HCEC 1CT (cell line): ENCODE measurements at places on chromosomes 16 and 17.

- DNase-seq, result no peak
Observed at GRCh38 chr17:4310354-4311060, 46.7 kb upstream of the ANKFY1 start.

GRCh38 chr16:84854759-84855158 lies 35.0 kb downstream of the CRISPLD2 start:
- DNase-seq, result no peak

DNA sequence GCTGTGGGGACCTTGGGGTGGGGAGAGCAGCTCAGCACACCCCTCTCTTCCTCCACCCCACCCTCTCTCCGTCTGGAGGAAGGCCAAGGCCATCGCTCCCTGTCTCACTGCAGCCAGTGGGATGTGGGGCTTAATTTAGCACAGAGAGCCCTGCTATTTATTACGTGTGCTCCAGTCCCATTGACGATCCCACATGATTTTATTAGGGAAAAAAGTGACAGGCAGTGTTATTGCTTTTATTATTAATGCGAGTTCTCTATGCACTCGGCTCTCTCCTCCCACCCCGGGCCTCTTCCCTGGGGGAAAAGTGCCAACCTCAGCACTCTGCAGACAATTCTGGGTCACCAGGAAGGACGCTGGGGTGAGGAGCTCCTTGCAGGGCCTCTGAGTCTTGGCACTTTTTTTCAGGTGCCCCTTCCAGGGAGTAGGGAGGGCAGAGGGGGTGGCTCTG lies 57.3 kb downstream of the MGAT5B start:
- no peak for DNase-seq

DNA sequence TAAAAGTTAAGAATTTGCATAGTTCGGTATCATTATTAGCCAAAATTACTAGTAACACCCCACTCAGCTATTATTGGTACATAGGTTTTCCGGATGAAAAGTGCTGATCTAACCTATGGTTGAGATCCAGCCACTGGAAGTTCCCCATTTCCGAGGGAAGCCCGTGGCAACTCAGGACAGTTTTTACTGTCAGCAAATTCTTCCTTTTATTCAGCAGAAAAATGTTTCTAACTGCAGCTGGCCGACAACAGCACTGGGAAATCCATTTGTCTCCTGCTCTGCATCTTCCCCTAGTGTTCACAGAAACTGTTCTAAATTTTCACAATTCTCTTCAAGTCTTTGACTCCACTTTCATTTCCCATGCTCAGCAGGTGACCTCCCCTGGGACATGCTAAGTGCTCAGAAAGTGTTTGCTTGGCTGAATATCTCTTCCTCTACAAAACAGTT lies 15.5 kb upstream of the MMD start:
- DNase-seq, result no peak

GRCh38 chr16:13333336-13333735 lies 431.9 kb downstream of the SHISA9 start:
- DNase-seq, result no peak

DNA sequence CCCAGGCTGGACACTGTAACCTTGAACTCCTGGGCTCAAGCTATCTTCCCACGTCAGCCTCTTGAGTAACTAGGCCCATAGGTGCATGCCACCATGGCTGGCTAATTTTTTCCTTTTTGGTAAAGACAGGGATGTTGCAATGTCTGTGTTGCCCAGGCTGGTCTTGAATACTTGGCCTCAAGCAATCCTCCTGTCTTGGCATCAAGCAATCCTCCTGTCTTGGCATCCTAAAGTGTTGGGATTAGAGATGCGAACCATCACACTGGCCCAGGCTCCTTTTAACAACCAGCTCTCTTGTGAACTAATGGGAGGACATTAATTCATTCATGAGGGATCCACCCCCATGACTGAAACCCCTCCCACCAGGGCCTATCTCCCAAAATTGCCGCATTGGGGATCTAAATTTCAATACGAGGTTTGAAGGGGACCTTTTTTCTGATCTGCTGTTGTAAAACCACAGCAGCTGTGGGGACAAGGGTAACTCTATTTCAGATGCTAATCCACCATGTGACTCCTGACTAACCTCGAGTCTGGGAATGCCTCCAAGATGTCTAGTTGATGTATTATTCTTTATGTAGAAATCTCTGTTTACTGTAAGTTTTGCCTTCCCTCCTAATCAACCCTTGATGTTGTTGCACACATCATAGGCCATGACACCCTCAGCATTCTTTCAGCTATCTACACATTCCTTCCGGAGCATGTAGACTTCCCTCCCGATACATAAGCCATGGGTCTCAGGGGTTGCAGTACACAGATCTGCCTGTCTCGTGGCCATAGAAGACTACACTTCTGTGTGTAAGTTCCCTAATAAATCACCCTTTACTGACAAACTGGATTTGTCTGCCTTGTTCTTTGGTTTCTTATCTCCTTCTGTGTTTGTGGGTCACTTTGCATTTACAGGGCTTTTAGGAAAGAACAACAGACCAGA lies 37.6 kb downstream of the RNF112 start:
- DNase-seq, result peak; percentile 97

GRCh38 chr16:79798416-79799053 lies 198.0 kb upstream of the MAF start:
- DNase-seq, result no peak

DNA sequence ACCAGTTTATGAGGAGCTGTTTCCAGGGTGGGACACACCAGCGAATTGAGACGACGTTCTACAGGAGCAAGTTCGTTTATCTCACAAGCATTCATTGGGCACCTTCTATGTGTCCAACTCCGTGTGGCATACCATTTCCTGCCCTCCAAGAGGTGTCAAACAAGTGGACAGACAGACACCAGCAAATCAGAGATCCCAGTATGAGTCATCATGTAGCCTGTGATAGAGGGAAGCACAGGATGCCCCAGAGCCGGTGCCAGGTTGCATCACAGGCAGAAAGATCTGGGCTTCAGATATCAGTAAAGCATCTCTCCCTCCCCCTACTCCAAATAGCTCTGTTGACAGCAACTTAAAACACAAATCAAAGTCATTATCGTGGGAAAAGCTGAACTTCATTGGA lies 31.8 kb upstream of the MAF start:
- DNase-seq, result no peak

DNA sequence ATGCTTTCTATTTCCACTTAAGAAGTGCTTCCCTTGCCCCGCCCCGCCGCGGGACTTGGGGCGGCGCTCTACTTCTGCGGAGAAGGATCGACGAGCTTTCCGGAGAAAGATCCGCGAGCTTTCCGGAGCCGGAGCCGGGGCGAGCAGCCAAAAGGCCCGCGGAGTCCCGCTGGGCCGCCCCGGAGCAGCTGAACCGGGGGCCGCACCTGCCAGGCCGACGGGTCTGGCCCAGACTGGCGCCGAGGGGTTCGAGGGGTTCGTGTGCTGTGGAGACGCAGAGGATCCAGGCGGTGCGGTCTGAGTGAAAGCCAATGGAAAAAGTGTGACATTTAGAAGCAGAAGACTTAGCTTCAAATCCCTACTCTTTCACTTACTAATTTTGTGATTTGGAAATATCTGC lies 50.8 kb downstream of the TBC1D26 start:
- DNase-seq, result no peak

GRCh38 chr16:67943256-67943618 lies 683 bp downstream of the LCAT start:
- no peak for DNase-seq

- DNase-seq, result no peak
Observed at GRCh38 chr16:19883966-19884485, 622 bp downstream of the GPRC5B start.

GRCh38 chr17:50493744-50494143 lies 14.5 kb upstream of the MYCBPAP start:
- no peak for DNase-seq

DNA sequence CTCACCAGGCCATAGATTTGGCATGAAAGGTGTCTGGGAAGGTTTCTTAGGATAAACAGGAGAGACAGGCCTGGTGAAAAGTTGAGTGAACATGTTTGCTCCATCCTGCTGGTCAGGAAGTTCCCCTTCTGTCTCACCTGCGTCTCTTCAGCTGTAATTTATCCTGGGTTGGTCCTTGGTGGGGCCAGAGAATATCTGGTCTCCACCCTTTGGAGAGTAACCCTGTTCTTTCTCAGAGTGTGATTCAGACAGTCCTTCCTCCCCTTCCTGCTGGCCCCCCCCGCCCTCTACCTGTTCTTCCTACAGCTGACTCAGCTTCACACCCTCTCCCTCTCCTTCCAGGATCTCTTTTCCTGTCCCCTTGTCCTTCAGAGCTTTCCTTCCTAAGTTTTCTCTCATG lies 17.1 kb downstream of the MINK1 start:
- DNase-seq, result no peak

GRCh38 chr16:47829850-47830600 lies 325.8 kb downstream of the ABCC12 start:
- no peak for DNase-seq

DNA sequence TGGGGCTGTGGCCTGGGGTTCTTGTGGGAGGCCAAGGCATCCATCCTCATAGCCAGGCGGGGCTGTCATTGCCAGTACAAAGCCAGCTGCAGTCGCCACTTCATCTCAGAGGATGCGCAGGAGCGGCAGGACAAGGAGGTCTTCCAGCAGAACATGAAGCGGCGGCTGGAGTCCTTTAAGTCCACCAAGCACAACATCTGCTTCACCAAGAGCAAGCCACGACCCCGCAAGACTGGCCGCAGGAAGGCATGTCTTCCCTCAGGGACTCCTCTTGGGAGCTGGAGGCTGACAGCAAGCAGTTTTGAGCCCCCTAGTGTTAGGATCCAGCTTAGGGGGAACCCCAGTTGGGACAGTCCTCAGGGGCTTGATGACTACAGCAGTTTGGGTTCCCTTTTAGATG lies 15.1 kb upstream of the PLEKHG4 start:
- DNase-seq, result no peak

- DNase-seq, result no peak
Observed at GRCh38 chr16:804193-805048, 3.9 kb upstream of the GNG13 start.

- no peak for DNase-seq
Observed at GRCh38 chr16:28001184-28001583, 62.3 kb downstream of the GSG1L start.

- DNase-seq, result no peak
Observed at GRCh38 chr16:77353587-77354263, 81.1 kb downstream of the ADAMTS18 start.

DNA sequence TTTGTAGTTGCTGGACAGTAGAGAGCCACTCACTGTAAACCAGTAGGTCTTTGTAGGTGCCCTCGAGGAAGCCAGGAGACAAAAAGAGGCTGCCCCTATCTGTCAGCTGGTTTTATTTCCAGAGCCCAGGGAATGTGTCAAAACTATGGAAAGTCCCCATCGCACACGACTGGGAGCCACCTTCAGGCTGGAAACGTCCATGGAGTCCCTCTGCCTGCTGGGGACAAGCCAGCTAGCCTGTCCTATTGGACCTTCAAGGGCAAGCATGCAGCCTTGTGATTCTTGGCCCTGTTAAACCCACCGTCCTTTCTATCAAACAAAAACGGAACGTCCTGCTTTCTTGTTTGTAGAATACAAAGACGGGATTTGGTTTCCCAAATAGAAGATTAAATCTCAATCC lies 289.8 kb downstream of the SLC39A11 start:
- DNase-seq, result no peak

DNA sequence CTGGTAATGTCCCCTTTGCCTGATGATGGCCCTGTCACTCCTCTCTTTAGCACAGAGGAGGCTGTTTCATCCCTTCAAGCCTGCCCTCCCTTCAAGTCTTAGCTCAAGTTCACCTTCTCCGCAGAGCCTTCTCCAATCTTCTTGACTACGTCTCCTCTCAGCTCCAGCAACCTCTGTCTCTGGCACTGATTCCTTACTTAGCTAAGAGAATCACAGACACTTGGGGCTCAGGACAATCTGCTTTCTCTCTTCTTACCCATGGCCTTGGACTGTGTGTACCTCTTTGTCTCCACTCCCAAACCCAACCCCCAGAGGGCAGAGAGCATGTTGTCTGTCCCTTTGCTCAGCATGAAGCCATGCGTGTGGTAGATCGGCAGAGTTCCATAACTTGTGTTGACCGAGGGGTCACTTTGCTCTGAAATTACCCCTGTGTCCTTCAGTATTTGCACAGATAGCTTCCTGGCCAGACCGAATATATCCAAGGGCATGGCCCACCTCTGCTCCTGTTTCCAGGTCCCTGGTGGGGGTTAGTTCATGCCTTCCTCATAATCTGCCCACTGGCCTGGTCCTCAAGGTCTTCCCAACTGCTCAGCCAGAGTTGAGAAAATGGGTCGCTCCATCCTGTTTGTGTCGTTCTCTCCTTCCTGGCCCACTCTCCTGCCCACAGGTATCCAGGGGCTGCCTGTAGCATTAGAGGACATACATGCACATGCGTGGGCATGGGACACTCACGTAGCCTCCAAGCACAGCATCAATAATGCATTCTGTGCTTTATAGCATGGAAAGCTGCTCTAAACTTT lies 41.6 kb downstream of the MAPT start:
- no peak for DNase-seq

GRCh38 chr16:75309899-75310430 lies 58.5 kb upstream of the BCAR1 start:
- no peak for DNase-seq

DNA sequence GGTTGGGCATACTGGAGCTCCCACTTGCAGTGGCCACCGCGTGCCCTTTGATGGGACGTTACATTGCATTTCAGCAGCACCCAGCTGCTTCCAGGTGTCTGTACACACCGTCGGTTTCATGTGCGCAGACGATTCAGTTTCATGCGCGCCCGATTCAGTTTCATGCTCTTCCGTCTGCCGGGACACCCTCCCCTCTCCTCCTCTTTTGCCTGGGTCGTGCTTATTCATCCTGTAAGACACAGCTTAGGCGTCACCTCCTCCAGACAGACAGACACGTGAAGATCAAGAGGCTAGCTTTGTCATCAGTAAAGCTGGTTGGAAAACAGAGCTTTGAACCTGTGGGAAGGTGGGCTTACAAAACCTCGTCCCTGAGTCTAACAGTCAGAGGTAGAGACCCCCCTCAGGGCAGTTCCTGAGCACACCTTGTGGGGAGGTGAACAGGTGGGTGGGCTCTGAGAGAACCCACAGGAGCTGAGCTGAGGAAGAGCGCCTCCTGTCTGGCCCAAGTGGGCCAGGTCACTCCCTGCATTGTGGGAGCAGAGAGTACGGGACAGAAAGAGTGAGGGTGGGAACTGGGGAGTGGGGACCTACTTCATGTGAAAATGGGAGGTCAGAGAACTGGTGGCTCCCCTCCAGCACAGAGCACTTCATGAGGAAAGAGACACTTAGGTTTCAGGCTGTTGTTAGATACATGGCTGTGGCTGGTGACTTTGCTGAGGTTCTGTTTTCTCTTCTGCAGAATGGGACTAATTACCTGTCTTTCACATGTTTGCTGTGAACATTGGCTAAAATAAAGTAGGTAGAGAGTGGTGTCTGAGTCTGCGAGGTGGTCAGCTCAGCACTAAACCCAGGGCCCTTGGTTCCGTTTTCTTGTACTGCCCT lies 122.1 kb downstream of the SNX29 start:
- DNase-seq, result no peak

DNA sequence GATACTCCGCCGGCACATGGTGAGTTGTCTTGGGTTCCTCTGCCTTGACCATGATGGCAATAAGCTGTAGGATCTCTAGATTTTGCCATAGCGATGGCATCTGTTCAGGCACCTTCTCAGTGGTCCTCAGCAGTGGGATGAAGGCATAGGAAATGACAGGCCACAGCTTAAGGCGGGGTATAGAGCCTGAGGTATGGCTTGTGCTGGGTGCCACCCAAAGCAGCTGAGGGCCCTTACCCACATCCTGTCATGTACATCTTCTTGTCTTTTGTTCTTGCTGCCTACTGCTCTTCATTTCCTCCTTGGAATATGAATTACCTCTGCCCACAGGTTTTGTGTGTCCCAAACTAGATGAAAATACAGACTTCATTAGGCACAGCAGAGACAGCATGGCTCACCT lies 29.5 kb downstream of the KAT7 start:
- DNase-seq, result no peak
